Hypothalamus (tissue), 51 donors: ENCODE measurements at places on chromosomes 2 and 18.

GRCh38 chr2:9401646-9402371 is 21.5 kb downstream of the ITGB1BP1 start:
- no peak for DNase-seq

- DNase-seq = no peak
Measured at GRCh38 chr2:17788773-17789172, 27.5 kb upstream of the MSGN1 start.

DNA sequence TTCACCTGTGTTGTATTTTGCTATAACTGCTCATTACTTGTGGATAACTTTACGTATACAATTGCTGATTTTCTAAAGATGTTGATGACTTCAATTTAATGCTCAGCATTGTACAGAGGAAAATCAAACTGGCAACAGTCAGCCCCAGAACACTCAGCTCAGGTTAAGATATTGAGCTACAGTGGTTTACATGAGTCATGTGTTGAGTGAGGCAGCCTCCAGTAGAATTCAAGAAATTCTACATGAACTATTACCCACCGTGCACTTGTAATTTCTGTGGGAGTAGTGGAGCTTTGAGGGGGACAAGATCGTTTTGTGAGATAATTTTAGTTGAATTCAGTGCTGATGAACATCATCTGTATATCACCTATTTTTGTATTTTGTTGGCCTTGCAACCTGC is 292.3 kb downstream of the ALPK2 start:
- no peak for DNase-seq

- no peak for DNase-seq
Measured at GRCh38 chr2:124610141-124610540, 585.1 kb downstream of the CNTNAP5 start.

GRCh38 chr2:135709992-135710391 is 31.7 kb upstream of the UBXN4 start:
- DNase-seq = peak; percentile 3

GRCh38 chr18:12703096-12703567 is 290 bp downstream of the PSMG2 start:
- no peak for DNase-seq

GRCh38 chr2:153546358-153546757 is 67.8 kb upstream of the RPRM start:
- DNase-seq = no peak

GRCh38 chr18:8461544-8461943 is 147.7 kb upstream of the RAB12 start:
- no peak for DNase-seq

DNA sequence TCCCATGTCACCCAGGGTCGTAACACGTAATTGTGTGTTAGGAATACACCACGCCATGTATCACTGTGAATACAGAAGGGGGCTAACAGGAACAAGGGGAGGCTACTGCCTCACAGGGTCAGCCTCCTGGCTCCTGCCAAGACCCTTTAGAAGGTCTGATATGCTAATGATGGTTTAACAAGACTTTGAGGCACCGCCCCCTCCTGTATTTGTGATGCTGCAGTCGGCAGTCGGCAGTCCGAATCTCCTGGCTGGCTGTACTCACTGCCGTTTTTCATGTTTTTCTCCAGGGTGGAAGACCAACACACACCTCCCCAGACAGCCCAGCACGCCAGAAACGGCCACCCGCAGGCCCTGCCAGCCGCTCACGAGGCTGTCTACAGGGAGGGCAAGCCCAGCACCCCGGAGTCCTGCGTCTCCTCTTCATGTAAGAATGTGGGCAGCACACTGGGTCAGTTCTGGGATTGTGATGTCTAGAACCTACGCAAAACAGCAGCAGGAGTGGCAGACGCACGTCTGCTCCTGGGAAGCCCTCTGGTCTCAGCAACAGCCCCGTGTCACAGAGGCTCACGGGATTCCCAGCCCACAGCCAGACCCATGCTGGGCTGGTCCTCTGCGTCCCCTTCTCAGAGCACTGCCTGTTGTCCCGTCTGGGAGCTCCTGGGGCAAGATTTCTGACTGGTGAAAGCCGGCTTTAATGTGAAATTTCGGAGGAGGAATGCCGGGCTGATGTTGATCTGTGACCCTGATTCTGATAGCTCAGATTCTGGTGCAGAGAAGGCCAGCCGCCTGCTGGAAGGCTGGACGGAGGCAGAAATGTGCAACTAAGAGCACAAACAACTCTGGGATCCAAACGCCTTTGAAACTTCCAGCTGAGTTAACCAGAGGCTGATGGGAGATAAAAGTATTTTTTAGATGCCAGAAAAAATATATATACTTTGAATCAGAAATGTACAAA is 39.7 kb upstream of the B3GNT7 start:
- no peak for DNase-seq

- no peak for DNase-seq
Measured at GRCh38 chr2:172826522-172826921, 90.9 kb downstream of the RAPGEF4 start.
